ENCODE measurements at places on chromosomes 3 and 15.

DNA sequence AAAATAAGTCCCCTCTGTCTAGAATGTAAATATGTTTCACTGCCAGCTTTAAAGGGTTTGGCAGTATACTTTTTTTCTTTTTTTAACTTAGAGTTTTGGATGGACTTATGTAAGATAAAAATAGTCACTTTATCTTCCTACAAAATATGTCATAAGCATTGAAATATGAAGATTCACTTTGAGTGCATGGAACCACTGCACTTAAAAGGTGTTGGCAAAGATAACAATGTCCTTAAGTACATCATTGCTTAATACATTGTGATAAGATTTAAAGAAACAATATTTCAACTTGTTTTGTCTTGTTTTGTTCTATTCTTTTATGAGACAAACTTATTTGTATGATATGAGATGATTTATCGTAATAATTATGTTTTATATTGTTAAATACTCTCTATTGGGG is 66.3 kb upstream of the NAALADL2 start:
- no peak for DNase-seq

- DNase-seq, result peak; percentile 53
Measured at GRCh38 chr3:129003578-129004112, 2.5 kb downstream of the EFCC1 start.

- no peak for DNase-seq
Measured at GRCh38 chr3:101611023-101611422, 37.0 kb downstream of the PCNP start.

DNA sequence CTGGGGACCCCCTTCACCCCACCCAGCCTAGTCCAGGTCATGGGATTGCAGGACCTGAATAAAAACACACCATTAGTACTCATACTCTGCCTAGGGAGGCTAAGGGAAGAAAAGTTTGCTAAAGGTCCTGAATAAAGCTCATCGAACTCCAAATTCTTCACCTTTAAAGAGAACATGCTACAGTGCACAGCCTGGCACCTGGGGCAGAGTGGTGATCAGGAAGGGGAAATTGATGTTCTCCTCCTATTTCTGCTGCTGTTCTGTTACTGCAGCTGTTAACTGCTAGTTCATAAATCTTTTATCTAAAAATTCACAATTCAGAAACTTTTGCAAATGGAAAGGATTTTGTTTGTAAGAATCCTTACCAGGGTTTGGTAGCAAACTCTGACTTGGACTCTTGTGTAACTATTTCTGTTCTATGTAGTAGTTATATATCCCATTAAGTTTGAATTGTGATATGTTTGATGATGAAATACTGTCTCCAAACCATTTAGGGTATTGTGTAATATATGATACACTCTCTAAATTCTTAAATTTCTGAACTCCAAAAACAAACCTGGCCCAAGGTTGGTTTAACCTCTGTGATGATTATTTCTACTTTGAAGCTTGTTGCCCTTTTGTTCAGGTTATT is 27.9 kb downstream of the MCTP2 start:
- peak; percentile 28 for DNase-seq

- no peak for DNase-seq
Measured at GRCh38 chr3:183265157-183265642, 12.1 kb downstream of the B3GNT5 start.

DNA sequence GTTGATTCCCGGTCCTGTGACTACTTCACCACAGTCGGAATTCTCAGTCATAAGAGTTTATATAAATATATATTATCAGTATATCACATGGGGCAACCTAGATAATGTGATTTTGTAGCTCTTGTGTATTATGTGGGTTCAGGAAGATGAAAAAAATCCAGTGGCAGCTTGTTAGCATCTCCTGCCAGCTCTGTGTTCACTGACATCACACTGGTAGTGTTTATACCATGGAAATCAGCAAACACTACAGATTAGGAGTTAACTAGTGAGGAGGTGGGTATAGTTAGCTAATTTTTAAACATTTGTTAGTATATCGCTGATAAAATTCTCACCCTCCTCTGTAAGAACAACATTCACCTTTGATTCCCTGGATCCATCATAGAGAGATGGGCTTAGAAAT is 44.5 kb upstream of the KCNMB2 start:
- no peak for DNase-seq

DNA sequence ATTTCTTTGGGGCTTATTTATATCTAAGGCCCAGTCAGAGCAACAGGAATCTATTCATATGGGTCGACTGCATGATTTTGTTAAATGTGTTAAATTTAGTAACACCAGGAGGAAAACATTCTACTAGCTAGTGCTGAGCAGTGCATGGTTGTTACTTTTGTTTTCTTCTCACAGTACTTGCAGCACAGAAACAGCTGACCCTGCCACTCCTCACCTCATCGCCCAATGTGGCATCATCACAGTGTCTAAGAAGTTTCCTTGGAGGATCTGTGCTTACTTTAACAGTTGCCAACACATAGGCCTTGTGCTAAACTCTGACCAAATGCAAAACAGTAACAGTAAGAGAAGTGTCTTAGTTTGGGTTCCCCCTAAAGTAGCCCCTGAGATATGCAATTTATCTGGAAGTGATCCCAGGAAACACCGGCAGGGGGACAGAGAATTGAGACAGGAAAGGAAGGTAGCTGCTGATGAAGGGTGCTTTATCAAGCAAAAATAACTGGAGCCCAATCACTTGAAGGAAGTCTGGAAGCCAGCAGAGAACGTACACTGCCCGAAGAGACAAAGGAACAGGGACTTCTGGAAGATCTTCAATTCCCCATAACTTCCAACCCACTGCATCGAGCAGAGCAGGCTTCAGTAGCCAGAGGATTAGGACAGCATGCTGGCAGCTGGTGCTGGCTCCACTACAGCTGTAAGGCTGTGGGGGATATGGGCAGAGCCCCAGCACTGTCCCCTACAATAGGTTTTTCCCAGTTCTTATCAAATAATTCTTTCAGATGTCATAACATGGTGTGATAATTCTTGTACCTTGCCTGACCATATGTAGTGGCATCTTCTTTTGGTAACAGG is 36.0 kb upstream of the ULK4 start:
- no peak for DNase-seq

- DNase-seq, result no peak
Measured at GRCh38 chr15:43871835-43872234, 45.0 kb downstream of the WDR76 start.

- no peak for DNase-seq
Measured at GRCh38 chr3:70754314-70754713, 441.9 kb upstream of the MDFIC2 start.

DNA sequence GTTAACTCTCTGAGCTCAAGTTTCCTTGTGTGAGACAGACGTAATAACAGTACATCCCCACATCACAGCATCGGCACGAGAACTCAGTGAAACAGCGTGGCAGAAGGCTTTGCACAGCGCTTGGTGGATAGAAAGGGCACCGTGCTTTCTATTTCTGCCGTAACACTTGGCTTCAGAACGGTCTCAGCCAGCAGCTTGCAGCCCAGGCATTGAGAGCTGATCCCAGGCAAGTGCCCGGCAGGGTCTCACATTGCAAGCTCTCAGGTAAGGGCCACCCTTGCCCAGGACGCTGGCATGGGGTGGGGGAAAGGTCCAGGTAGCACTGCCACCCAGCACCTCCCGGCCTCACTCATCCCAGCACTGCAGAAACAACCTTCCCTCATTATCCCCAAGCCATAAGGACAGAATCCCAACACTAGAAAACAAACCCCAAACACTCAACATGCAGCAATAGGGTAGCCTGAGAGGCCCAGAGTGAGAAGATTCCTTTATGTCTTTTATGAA is 70.5 kb upstream of the ITGA11 start:
- DNase-seq, result no peak

DNA sequence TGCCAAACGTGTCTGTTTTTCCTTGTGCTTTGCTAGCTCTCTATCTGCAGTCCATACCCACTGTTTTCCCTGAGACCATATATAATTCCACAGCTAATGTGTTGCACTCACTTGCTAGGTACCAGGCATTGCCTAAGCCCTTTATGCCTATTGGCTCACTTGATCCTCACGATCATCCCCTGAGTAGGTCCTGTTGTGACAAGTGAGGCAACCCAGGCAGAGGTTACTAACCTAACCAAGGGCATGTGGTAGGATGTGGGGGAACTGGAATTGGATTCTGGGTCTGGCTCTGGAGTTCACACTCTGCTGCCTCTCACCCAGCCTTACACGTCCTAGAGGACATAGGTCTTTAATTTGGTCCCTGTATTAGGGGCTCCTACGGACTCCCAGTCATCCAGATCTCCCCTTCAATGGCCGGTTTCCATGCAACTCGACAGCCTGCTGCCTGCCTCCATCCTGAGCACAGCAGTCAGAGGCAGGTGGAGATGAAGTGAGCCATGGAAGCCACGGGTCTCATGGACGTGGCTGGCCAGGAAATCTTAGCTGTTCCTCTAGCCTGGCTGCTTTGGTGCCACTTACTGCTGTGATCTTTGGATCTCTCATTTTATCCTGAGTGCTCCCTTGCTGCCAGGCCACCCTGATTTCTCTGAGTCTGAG is 38.9 kb upstream of the MYZAP start:
- DNase-seq, result no peak

DNA sequence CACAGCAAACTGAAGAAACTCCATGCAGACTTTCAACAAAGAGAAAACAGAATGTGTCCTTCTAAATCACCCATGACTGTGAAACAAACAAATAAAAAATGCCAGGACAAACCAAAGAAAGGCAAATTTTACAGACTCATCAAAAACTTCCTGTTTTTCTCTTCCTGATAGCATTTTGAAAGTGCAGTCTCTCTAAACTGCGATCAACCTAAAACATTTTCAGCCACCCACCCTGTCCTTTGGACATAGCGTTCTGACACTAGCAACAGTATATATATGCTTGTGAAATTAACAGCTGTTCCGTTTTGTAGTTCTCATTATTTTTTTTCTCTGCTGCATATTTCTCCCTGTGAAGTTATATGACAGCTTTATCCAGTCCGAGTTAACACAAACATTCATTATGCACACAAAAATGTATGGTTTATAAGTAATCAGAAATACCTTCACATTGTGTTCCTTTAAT is 151.7 kb downstream of the FBN1 start:
- DNase-seq, result no peak

GRCh38 chr15:69400850-69401249 is 13.3 kb upstream of the KIF23 start:
- no peak for DNase-seq

DNA sequence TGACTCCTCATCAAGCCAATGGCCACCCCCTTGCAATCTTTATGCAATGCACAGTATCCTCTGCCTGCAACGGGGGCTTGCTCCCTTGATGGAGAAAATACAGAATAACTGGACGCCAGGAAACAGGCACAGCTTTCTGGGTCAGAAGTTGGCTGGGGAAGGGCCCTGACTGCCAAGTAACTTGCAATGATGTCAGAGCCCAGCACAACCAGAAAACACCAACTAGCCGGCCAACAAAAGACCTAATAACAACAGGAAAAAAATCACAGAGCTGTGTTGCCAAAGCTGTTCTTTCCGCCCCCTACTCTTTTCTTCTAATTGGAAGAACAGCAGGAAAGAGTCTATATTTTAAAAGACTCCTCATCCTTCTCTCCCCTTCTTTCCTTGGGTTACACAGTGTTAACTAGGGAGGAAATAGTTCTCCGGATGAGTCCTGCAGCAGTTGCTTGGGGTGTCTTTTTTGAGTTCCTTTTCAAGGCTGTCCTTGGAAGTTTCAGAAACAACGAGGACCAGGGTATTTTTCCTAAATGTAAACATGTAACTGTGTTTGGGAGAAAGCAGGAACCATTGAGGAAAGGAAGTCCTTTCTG is 1.4 kb upstream of the SEMA6D start:
- no peak for DNase-seq

GRCh38 chr3:123054109-123054778 is 12.6 kb upstream of the PDIA5 start:
- no peak for DNase-seq

DNA sequence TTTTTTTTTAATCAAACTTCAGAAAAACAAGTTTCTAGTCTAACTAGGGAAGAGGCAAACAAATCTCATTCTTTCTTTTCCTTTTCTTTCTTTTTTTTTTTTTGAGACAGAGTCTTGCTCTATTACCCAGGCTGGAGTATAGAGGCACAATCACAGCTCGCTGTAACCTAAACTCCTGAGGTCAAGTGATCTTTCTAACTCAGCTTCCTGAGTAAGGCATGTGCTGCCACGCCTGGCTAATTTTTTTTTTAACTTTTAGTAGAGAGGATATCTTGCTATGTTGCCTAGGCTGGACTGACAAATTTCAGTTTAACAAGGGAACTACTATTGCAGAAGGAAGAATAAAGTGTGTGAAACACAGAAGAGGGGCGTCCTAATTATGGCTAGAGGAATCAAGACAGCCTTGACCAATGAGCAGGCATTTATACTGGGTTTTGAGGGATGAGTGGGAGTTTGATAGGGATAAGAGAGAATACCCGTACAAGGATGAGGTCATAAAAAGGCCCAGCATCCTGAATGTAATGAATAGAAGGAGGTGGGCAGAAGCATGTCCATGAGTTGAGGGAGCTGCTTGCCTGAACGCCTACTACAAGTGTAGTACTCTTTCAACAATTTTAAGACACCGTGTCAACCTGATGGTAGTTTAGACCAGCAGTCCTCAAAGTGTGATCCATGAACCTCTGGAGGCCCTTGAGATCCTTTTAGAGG is 6.7 kb upstream of the ZFAND6 start:
- DNase-seq, result no peak

DNA sequence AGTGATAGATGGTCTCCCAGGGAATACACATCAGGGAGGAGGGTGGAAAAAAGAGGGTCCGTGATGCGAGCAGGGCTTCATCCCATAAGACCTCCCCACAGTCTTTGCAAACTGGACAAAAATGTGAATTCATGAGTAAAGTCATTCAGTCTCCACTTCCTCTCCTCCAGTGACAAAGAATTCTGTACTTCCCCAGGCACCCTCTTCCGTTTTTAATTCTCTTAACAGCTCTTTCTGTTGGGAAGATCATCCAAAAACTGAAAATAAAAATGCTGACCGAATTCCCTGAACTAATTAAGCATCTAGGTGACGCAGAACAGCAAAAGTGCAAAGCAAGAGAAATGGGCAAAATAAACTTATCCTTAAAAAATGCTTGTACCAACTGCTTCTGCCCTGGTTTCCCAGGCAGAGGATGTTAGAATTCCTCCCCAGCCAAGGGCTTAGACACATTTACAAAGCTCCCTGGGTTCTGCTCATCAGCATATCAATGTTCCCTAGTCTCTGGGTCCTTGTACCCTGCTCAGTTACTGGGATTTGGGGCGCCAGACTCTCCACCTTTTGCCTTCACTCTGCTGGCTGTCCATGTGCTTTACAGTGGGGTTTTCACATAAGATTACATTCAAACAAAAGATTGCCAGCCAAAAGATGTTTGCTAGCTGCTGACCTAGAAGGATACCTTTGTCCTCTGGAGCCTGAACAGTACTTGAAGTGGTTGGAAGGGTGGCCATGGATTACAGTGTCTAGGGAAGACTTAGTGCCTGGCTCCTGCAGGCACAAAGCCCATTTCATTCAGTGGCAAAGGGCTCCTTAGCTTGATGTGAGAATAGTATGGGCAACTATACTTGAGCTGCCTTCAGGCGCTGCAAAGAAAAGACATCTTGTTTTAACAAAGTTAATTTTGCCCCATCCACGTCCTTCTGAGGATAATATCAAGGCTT is 69.4 kb downstream of the ARNT2 start:
- no peak for DNase-seq

GRCh38 chr15:98650417-98651035 is 2.2 kb downstream of the IGF1R start:
- DNase-seq, result no peak

- DNase-seq, result no peak
Measured at GRCh38 chr15:88637436-88637835, 1.4 kb upstream of the ISG20 start.
